Prostate gland (tissue), 2 donors: ENCODE measurements at places on chromosomes 2 and 18. TPM values are rescaled to one million over a fixed set of nuclear protein-coding genes. Genes with fewer than 3 reads are reported as not detected.

GRCh38 chr2:24511894-24512293, 20.8 kb downstream of the NCOA1 start:
- H3K36me3 ChIP-seq = no peaks in the 10 kb centered on the region
- no peaks in the 10 kb centered on the region for H3K27me3 ChIP-seq
- no peak overlapping the region for H3K4me3 ChIP-seq
- DNase-seq = no peak
- H3K4me1 ChIP-seq = no peaks in the 10 kb centered on the region

DNA sequence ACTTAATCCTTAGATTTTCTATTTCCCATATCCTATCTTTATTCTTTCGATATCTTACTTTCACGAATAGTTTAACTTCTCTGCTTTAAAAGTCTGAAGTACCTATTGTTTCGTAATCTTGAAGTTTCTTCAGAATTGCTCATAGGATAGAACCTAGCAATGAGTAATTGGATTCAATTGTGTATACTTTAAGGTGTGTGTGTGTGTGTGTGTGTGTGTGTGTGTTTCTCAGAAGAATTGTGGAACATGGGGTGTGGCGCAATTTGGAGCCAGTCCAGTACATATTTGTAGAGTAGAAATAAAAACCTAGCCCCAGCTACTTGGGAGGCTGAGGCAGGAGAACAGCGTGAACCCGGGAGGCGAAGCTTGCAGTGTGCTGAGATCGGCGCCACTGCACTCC, 897.6 kb downstream of the BCL11A start:
- no peak overlapping the region for H3K4me3 ChIP-seq
- H3K4me1 ChIP-seq = no peaks in the 10 kb centered on the region
- H3K36me3 ChIP-seq = no peaks in the 10 kb centered on the region

- no peaks in the 10 kb centered on the region for H3K27me3 ChIP-seq
- no peak for DNase-seq
- H3K36me3 ChIP-seq = no peaks in the 10 kb centered on the region
- H3K4me3 ChIP-seq = no peak overlapping the region
These were observed 25.3 kb downstream of the DHRS9 start for GRCh38 chr2:169094676-169095075.

DNA sequence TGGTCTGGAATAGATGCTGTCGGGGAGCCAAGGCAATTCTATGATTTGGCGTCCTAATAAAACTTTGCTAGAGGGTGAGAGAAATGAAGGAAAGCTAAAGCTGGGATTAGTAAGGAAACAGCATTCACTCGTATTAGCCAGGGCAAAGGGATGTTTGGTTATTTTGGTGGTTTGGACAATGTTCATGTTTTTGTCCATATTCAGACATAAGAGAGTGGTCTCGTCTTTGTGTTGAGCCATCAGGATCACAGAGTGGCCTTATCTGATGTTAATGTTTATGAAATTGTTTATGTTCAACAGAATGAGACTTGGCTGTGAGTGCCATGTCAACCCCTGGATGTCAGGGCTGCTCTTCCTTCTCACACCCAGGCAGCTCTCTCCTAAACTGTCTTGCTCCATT, 58.9 kb upstream of the EPC2 start:
- no peak overlapping the region for H3K4me3 ChIP-seq
- H3K36me3 ChIP-seq = no peaks in the 10 kb centered on the region
- H3K27ac ChIP-seq = no peak overlapping the region

- no peaks in the 10 kb centered on the region for H3K36me3 ChIP-seq
- no peak overlapping the region for H3K4me3 ChIP-seq
- no peaks in the 10 kb centered on the region for H3K4me1 ChIP-seq
- DNase-seq = no peak
- no peak overlapping the region for H3K27ac ChIP-seq
These were observed 38.7 kb downstream of the AAK1 start for GRCh38 chr2:69604836-69605235.

GRCh38 chr18:63899206-63899605, 8.6 kb upstream of the SERPINB10 start:
- H3K36me3 ChIP-seq = no peaks in the 10 kb centered on the region
- no peak for DNase-seq
- H3K4me3 ChIP-seq = no peak overlapping the region
- no peak overlapping the region for H3K27ac ChIP-seq
- no peaks in the 10 kb centered on the region for H3K27me3 ChIP-seq

DNA sequence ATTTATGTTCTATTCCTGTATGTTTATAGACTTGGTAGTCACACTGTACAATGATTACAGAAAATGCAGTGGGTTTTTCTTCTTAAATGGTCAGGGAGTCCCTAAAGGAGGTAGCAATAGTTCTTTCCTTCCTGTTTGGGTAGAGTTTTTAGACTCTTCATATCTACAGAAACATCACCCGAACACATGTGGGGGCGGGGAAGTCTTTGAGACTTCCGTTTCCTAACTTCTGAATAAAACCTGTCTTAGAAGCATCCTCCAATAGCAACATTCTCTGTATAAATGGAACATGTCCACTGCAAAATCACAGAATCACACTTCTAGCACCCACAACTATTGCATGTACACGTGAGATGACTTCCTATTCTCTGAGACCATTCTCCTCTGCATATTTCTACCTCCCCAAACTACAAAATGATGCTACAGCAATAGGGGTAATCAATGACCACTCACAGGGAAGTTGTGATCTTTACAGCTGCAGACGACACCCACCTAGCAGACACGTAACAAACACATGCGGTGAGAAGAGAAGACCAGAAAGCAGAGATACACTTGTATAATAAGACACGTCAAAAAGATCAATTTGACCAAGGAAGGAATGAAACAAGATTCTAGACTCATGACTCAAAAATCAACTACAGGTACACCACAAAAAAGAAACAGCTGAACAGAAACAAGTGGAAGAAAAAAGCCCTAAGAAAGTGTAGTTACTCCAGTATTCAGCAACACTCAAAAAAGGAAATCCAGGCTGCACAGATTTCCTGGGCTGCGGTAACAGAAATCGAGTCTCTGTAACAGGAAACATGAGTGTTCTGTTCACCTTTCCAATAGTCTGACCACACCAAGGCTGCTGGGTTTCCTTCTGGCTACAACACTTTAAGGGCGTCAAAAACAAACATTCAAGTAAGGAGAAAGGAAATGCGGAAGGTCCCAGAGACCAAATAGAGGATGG, 120.4 kb downstream of the ZNF516 start:
- H3K36me3 ChIP-seq = no peaks in the 10 kb centered on the region
- no peaks in the 10 kb centered on the region for H3K27me3 ChIP-seq
- H3K4me1 ChIP-seq = no peaks in the 10 kb centered on the region
- DNase-seq = no peak

GRCh38 chr2:12918138-12918834, 201.6 kb downstream of the TRIB2 start:
- no peak overlapping the region for H3K4me3 ChIP-seq
- DNase-seq = no peak
- peaks cover 5% of the 10 kb centered on the region for H3K4me1 ChIP-seq
- no peaks in the 10 kb centered on the region for H3K27me3 ChIP-seq

- H3K27ac ChIP-seq = no peak overlapping the region
- no peaks in the 10 kb centered on the region for H3K27me3 ChIP-seq
- no peaks in the 10 kb centered on the region for H3K4me1 ChIP-seq
- H3K36me3 ChIP-seq = no peaks in the 10 kb centered on the region
- DNase-seq = no peak
These were observed 178.8 kb downstream of the ICOS start for GRCh38 chr2:204115137-204116056.

DNA sequence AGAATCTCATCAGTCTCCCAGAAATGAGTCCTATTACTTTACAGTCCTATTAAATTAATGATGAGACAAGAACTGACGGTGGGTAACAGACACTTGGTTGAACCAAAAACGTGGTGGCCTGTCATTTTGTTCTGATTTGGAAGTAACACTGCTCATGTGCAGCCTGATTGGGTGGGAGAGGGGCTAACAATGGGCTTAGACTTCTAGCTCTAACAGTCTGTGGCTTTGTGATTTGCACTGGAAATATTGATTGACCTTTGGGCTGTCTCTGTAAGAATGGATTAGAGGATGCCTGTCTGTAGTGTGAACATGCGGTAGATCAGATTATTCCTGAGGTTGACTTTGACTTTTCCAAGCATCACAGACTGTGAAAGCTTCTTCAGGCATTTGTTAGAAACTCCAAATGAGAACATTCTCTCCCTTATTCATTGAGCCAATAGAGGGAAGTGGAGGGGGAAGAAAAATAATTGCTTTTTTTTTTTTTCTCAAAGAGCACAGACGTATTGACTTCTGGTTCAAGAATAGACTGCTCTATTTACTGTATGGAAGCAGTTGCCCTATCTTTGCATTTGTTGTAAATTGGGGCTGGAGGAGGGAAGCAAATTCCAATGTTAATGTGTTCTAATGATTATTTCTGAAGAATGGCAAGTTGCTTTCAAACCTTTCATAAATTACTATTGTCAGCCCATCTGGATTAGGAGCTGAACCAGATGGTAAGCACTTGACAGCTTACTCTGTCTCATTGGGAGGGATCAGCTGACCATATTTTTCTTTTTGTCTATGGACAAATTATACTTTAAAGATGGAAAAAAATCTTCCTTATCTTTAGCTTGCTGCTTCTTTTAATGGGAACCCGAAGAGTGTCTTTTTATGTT, 85.8 kb upstream of the TTN start:
- no peaks in the 10 kb centered on the region for H3K4me1 ChIP-seq
- no peak overlapping the region for H3K27ac ChIP-seq
- H3K36me3 ChIP-seq = no peaks in the 10 kb centered on the region
- no peak overlapping the region for H3K4me3 ChIP-seq
- DNase-seq = no peak

DNA sequence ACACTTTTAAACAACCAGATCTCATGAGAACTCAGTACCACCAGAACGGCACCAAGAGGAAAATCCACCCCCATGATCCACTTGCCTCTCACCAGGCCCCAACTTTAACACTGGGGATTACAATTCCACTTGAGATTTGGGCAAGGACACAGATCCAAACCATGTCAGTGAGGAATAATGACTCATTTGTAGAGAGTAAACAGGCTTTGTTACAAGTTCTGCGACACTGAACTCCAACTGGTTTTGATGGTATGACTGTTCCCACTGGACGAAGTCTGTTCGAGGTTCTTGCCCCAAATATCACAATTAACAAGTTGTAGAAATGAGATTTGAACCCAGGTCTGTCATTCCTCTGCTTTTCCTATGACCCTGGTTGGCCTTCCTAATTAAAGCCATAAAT, 718.1 kb upstream of the ID2 start:
- no peak overlapping the region for H3K27ac ChIP-seq
- H3K36me3 ChIP-seq = no peaks in the 10 kb centered on the region
- no peak overlapping the region for H3K4me3 ChIP-seq

- no peak overlapping the region for H3K27ac ChIP-seq
- H3K36me3 ChIP-seq = no peaks in the 10 kb centered on the region
- DNase-seq = no peak
- no peak overlapping the region for H3K4me3 ChIP-seq
- H3K4me1 ChIP-seq = no peaks in the 10 kb centered on the region
- H3K27me3 ChIP-seq = no peaks in the 10 kb centered on the region
These were observed 432.2 kb upstream of the TRIB2 start for GRCh38 chr2:12284487-12284886.

GRCh38 chr2:2254206-2254605, 76.9 kb downstream of the MYT1L start:
- no peak overlapping the region for H3K27ac ChIP-seq
- H3K36me3 ChIP-seq = no peaks in the 10 kb centered on the region
- H3K4me1 ChIP-seq = no peaks in the 10 kb centered on the region
- DNase-seq = no peak

GRCh38 chr2:231810905-231811304, 24.7 kb downstream of the COPS7B start:
- no peak overlapping the region for H3K4me3 ChIP-seq
- H3K36me3 ChIP-seq = no peaks in the 10 kb centered on the region
- no peaks in the 10 kb centered on the region for H3K4me1 ChIP-seq
- no peaks in the 10 kb centered on the region for H3K27me3 ChIP-seq

- no peaks in the 10 kb centered on the region for H3K27me3 ChIP-seq
- H3K4me3 ChIP-seq = no peak overlapping the region
- H3K4me1 ChIP-seq = no peaks in the 10 kb centered on the region
- no peak overlapping the region for H3K27ac ChIP-seq
- no peak for DNase-seq
- H3K36me3 ChIP-seq = peaks cover 12% of the 10 kb centered on the region
These were observed 34.9 kb downstream of the KDM3A start for GRCh38 chr2:86476092-86476491.

GRCh38 chr2:62408241-62408677, 97.7 kb downstream of the TMEM17 start:
- no peaks in the 10 kb centered on the region for H3K36me3 ChIP-seq
- DNase-seq = no peak
- no peak overlapping the region for H3K4me3 ChIP-seq
- peaks cover 6% of the 10 kb centered on the region for H3K4me1 ChIP-seq

DNA sequence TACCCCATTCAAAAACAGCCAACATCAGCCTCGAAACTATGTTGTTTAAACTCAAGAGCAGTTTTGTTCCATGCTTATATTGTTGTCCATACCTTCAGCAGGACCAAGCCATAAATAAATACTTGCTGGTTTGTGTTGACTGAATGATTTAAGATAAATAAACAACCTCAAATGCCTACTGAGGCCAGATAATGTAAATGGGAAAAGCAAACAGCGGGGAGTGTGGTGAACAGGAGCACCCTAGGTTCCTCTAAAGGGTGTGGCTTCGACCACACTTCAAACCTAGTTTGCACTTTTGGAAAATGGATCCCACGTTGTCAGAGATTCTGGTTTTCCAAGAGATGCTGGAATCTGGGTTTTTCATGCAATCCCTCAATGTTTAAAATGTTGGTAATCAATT, 1.7 kb upstream of the PMAIP1 start:
- no peak overlapping the region for H3K27ac ChIP-seq
- H3K4me1 ChIP-seq = no peaks in the 10 kb centered on the region
- no peak overlapping the region for H3K4me3 ChIP-seq
- H3K36me3 ChIP-seq = no peaks in the 10 kb centered on the region
- no peaks in the 10 kb centered on the region for H3K27me3 ChIP-seq

- no peaks in the 10 kb centered on the region for H3K4me1 ChIP-seq
- no peak overlapping the region for H3K4me3 ChIP-seq
- no peaks in the 10 kb centered on the region for H3K27me3 ChIP-seq
These were observed 17.2 kb upstream of the GPC1 start for GRCh38 chr2:240418311-240418710.

DNA sequence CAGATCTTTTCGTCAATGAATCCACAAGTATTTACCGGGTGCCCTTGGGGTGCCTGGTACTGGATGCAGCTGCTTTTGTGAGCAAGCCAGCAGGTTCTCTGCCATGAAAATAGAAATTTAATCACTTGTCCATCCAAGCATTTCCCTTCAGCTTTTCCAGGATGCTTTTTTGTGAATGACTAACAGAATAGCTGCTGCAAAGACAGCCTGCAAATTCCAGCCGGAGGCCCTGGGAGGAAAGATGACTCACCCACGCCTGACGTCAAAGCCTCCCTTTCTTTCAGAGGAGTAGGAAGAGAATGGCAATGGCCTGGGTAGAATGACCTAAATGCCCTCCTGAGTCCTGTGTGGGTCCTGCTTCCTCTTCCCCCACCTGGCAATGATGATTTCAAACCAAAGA, 111.9 kb downstream of the AP1S3 start:
- H3K4me3 ChIP-seq = no peak overlapping the region
- peak; percentile 58 for DNase-seq
- H3K27ac ChIP-seq = no peak overlapping the region

The DPP10 gene
- not detected for total RNA-seq

The RNF125 gene
- 1.2 TPM for total RNA-seq

The SP140 gene
- not detected for total RNA-seq

The GPD2 gene
- total RNA-seq = 26.6 TPM

The PROKR1 gene
- 0.40 TPM for total RNA-seq

The MREG gene
- 9.5 TPM for total RNA-seq

The CDKL4 gene
- not detected for total RNA-seq

The DNAJC5G gene
- total RNA-seq = 16.1 TPM

The CYBRD1 gene
- 130 TPM for total RNA-seq

The ERMN gene
- total RNA-seq = not detected

The CAVIN2 gene
- total RNA-seq = 27.1 TPM

The UBXN4 gene
- total RNA-seq = 74.3 TPM
